ENCODE measurements at places on chromosomes 5 and 9.

GRCh38 chr9:8371686-8372085 lies 572.1 kb upstream of the DMAC1 start:
- no peak for DNase-seq

DNA sequence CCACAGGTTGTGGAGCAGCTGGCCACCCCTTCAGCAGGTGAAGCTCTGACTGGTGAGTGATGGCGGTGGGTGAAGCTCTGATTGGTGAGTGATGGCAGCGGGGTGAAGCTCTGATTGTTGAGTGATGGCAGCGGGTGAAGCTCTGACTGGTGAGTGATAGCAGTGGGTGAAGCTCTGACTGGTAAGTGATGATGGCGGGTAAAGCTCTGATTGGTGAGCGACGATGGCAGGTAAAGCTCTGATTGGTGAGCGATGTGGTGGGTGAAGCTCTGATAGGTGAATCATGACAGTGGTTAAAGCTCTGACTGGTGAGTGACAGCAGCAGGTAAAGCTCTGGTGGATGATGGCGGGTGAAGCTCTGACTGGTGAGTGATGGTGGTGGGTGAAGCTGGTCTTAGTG lies 9.4 kb upstream of the ABO start:
- no peak for DNase-seq

DNA sequence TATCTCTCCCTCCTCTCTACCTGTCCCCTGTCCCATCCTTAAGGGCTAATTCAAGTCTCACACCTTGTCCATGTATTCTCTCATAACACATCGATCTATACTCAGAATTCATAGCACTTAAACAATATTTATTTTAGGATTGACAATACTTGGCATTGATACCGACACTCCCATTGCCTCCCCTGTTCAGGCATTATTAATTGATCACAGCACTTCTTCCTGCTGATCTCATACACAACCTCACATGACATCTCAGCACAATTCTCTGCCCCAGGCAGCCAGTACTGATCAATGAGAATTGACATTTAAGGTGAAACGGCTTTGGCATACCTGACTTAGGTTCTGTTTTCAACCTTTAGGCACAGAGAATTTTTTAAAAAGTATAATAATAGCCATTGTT lies 582.4 kb upstream of the BRINP1 start:
- no peak for DNase-seq

GRCh38 chr5:146475906-146476305 lies 28.8 kb downstream of the TCERG1 start:
- no peak for DNase-seq

GRCh38 chr9:111330124-111330523 lies at the start of gene OR2K2:
Gene OR2K2, minus strand, starts transcription at chr9:111330224. Its CDS starts 1,791 bp downstream, at chr9:111328433.
- DNase-seq: no peak
